ENCODE measurements at places on chromosomes 11 and 22. TPM values are rescaled to one million over a fixed set of nuclear protein-coding genes. Genes with fewer than 3 reads are reported as not detected.

HBG1 gene
- total RNA-seq = not detected

TLCD5 gene
- total RNA-seq = 6.0 TPM

ANO9 gene
- 0.39 TPM for total RNA-seq

GTSE1 gene
- 5.9 TPM for total RNA-seq

SPTBN2 gene
- total RNA-seq = 0.88 TPM

FAM181B gene
- under 0.01 TPM for total RNA-seq

RHOD gene
- 19.4 TPM for total RNA-seq

HDAC10 gene
- 43.7 TPM for total RNA-seq

GATD1 gene
- total RNA-seq = 24.4 TPM

MS4A2 gene
- not detected for total RNA-seq

MLC1 gene
- 0.08 TPM for total RNA-seq

C22orf31 gene
- total RNA-seq = not detected

MMP12 gene
- total RNA-seq = not detected

RTL10 gene
- 12.2 TPM for total RNA-seq

ART1 gene
- total RNA-seq = not detected

OR4D5 gene
- not detected for total RNA-seq
